ENCODE measurements at places on chromosomes 7 and 10.

- DNase-seq = no peak
Observed at GRCh38 chr7:41478187-41478586, 224.7 kb downstream of the INHBA start.

GRCh38 chr7:135333200-135333599 is 99.6 kb downstream of the STRA8 start:
- DNase-seq = no peak

DNA sequence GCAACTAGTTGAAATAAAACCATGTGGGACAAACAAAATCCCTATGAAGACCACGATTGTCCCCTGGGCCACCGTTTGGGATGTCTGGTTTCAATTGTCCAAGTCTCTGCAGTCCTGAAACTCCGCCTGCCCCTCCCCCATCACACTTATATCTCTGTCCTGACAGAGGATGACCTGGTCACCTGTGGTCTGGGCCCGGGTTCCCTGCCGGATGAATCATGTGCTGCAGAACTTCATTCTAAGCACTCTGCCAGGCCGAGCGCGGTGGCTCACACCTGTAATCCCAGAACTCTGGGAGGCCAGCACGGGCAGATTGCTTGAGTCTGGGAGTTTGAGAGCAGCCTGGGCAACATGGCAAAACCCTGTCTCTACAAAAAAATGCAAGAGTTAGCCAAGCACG is 91.1 kb downstream of the COL13A1 start:
- no peak for DNase-seq

GRCh38 chr10:130427216-130427722 is 291.1 kb downstream of the GLRX3 start:
- DNase-seq = no peak

DNA sequence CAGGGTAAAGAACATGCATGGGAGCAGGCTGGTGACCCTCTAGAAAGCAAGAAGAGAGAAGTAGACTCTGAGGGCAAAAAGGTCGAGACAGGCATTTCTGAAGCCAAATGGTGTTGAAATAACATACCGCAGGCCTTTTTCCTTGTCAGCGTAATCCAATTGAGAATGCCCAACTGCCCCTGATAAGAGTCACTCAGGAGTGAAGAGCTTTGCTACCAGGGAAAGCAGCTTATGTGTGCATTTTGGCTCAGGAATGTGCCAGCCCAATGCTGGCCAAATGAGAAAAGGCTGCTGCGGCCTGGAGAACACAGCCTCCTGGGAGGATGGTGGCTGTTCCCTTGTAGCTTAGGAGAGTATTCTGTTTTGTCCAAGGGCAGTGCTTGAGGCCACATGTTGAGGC is 61.4 kb upstream of the NFKB2 start:
- no peak for DNase-seq

DNA sequence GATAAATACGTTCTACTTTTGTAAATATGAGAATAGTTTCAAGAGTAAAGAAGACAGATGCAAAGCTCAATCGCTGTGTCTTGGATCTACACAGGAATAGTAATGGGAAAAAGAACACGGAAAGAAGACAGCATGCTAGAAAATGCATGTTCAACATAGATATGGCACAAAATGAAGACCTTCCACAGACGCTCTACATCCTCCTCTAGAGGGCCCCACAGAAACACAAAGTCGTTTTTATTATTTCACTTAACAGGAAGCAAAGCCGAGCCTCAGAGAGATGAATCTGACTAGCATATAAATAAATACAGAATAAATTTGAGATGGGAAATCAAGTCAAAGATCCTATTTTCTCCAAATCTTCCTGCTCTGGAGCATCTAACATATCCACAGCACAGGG is 292.6 kb downstream of the PARD3 start:
- DNase-seq = no peak

GRCh38 chr10:12842310-12842709 is 159.2 kb downstream of the CCDC3 start:
- DNase-seq = no peak

GRCh38 chr7:75727881-75728593 is 10.7 kb downstream of the HIP1 start:
- peak; percentile 8 for DNase-seq

- no peak for DNase-seq
Observed at GRCh38 chr10:63819753-63820329, 298.6 kb downstream of the REEP3 start.

- no peak for DNase-seq
Observed at GRCh38 chr7:80414331-80414730, 97.5 kb downstream of the GNAT3 start.

GRCh38 chr7:157527686-157528085 is 190.9 kb downstream of the DNAJB6 start:
- no peak for DNase-seq

DNA sequence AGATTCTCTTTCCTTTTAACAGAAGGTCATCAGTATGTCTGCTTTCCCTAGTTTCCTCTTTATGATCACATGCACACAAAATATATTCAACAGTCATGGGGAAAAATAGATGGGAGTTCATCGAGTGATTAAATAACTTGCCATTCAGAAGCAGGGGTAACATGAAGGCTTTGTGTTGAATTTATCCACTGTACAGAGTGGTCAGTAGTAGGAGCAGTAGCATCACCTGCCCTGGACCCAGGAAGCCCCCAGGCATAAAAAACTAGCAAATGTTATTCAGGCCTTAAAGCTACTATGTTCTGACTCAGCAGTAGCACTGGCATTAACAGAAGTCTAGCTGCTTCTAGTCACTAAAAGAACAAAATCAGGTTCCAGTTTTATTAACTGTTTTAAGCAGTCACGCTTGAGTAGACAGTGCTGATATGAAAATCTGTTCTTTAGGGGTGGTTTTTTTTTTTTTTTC is 31.4 kb upstream of the FAM133B start:
- DNase-seq = no peak

GRCh38 chr7:158074896-158075632 is 512.6 kb downstream of the PTPRN2 start:
- DNase-seq = no peak

- DNase-seq = no peak
Observed at GRCh38 chr7:55558962-55559920, 13.1 kb downstream of the VOPP1 start.

DNA sequence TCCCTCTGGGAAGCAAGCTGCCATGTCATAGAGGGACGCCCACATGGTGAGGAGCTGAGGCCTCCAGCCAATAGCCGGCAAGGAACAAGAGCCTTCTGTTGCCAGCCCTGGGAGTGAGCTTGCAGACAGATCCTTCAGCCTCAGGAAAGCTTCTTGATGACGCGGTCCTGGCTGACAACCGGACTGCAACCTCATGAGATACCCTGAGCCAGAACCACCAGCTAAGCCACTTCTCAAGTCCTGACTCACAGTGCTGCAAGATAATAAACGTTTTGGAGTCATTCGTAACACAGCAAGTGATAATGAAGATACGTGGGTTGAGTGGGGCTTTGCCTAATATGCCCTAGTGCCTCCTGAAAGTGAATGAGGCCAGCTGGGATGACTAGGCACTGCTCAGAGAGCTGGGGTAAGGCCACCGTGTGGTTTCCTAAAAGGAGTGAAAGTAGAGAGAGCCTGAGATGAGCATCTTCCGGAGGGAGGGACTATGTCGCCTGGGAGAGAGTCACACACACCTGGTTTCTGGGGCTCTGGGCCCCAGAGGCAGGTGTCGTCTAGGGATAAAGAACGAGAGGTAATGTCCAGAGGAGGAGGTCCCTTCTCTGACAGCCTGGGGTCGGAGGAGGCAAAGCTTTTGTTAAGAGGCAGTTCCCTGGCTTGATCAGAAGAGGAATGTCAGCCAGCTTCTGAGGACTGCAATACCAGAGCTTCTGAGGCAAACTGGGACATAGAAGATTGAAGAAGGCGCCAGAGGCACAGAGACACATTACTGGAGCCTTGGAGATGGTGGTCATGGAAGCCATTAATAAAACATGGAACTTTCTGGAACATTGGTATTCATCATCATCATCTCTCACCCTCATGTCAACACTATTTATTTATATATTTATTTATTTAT is 53.6 kb downstream of the PYROXD2 start:
- DNase-seq = no peak

DNA sequence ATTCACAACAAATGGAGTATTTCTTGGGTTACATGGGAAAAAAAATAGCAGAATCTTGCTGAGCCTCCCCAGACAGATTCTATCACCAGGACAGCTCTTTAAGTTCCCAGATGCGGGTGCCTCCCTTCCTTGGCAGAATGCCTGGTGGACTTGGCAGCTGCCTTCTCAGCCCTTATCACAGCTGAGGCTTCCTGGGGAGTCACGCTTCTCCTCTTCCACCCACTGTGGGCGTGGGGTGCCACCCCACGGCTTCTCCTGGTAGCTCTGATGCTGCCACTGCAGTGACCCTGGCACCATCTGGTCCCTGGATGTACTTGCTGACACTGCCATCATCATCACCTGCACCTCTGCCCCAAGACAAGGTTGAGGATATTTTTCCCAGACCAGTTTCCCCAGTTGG is 16.2 kb upstream of the NME8 start:
- no peak for DNase-seq

DNA sequence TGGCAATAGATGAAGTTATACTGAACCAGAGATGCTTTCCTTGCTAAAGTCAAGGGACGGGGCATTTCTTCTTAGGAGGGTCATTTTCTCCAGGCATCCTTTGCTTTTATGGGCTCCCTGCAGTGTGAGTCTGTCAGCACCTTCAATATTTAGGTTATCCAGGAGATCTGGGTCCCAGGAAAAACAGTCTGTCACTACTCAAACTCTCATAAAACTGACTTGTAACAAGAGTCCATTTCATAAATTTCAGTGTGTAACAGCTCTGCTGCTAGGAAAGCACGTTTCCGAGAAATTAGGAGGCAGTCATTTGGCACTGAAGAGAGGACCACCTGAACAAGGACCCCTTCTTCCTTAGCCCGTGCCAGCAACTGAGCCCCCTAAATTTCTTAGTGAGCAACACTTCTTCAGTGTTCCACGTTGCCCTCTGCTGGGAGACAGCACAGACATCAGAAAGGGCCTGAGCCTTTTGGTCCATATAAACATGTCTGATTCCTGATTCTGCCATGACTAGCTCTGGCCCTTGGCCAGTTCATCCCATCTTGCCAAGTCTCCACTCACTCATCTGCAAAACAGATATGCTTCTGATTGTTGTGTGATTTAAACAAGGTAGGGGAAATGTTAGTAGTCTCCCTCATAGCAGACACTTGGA is 7.2 kb downstream of the GCC1 start:
- no peak for DNase-seq

- DNase-seq = no peak
Observed at GRCh38 chr10:5354068-5354467, 10.7 kb upstream of the UCN3 start.

GRCh38 chr10:100981178-100981772 is 6.0 kb downstream of the MRPL43 start:
- DNase-seq = no peak

GRCh38 chr7:148146346-148146745 is 444.2 kb upstream of the C7orf33 start:
- no peak for DNase-seq

DNA sequence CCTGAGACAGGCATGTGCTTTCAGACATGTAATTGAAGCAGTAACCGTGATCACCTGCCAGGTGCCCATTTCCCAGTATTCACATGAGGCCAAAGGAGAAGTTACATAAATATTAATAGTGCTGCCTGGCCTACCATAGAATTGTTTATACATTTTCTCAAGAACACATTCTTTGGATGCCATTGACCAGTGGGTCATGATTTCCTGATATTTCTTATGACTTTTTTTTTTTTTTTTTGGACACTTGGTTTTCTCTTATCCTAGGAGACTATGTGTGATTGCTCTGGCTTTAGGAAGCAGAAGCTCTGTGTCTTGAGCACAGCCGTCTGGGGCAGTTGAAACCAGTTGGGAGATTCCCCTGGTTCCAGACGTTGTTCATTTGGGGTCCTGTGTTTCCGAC is 143.9 kb upstream of the NPS start:
- no peak for DNase-seq

DNA sequence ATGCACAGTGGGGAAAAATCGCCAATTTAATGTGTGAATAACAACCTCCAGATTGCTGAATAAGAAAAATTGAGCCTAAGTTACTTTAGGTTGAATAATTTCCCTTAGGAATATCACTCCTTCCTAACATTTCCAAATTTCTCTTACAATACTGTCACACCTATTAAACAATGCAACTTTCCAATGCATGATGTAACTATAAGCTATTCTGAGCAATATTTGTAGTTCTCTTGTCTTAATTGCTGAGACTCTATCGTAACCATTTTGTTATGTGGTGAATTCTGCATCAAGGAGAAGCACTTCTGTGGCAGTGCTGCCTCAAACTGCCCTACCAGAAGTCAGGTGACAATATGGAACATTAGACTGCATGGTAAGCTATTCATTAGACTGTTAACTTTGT is 386.7 kb upstream of the LRRN3 start:
- DNase-seq = no peak

GRCh38 chr10:97852277-97852676 is 2.6 kb downstream of the GOLGA7B start:
- DNase-seq = no peak

Data from stimulated activated CD8-positive, alpha-beta memory T cell treated with anti-CD3 and anti-CD28 coated beads, Interleukin-4, amount 100 ng/mL, for 1 hour (primary cell).